ENCODE measurements at places on chromosomes 5 and 9.

- DNase-seq: no peak
Observed at GRCh38 chr5:102765350-102765749, 10.2 kb downstream of the PAM start.

- DNase-seq: peak; percentile 32
Observed at GRCh38 chr9:91033797-91034196, 232.2 kb downstream of the SYK start.

DNA sequence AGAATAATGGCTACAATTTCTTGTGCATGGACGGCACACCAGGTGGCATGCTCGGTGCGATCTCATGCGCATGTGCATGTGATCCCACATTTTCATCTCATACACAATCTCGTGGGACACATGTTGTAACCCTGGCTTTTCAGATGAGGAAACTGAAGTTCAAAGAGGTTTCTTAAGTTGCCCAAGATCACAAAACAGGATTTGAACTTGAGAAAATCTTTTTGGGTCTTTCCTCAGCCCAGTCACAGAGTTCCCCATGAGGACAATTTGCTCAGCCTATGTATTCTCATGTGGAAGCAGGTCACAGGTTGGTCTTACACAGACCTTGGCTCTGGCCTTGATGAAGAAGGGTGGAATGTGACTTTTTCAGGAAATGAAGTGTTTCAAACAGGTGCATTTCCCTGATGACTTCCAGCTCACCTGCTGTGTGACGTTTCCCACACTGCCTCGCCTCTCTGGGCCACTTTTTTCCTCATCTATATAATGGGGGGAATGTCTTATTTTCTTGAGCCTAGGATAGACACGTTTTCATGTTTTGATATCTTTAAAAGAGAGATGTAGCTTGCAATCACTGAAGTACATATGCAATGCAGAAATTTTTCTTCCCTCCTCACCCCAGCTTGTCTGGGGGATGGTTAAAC, 7.1 kb upstream of the ORM1 start:
- DNase-seq: no peak

GRCh38 chr5:43274435-43275114, 38.6 kb downstream of the HMGCS1 start:
- DNase-seq: no peak

DNA sequence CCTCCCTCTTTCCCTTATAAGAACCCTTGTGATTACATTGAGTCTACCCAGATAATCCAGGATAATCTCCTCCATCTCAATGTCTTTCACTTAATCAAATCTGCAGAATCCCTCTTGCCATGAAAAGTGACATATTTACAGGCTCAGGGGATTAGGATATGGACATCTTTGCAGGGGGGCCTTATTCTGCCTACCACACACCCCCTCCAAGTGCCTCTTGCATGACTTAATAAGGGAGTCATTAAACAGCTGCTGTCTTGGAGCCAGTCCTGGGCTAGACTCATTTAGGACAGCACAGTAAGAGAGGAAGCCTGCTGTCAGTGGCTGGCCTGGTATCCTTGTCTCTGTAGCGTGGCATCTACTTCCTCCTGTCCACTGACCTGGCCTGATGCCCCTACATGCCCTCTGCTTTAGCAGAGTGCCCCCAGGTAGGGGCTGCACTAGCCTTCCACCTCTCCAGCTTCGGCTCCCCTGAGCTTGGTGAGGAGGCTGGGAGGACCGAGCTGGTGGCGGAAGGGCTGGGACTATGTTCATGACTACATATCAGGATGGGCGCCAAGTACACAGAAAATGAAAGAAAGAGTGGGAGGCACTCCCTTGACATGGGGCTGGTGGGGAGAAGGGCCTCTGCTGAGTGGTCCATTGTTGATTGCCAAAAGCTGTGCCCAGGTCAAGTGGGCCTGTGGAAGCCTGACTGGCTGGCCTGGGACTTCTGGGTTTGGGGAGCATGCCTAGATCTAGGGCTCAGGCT, 17.2 kb downstream of the ENHO start:
- DNase-seq: no peak

GRCh38 chr5:173246135-173246495, 11.1 kb upstream of the NKX2-5 start:
- DNase-seq: no peak

DNA sequence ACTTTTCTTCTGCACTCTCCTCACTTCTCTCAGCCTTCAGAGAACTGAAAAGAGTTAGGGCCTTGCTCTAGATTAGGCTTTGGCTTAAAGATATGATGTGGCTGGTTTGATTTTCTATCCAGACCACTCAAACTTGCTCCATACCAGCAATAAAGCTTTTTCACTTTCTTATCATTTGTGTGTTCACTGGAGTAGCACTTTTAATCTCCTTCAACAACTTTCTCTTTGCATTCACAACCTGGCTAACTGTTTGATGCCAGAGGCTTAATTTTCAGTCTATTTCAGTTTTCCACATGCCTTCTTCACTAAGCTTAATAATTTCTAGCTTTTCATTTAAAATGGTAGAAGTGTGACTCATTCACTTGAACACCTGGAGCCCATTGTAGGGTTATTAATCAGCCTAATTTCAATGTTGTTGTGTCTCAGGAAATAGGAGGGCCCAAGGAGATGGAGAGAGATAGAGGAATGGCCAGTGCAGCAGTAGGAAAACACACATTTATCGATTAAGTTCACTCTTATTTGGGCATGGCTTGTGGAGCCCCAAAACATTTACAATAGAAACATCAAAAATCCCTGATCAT, 5.9 kb downstream of the ATPSCKMT start:
- DNase-seq: no peak

DNA sequence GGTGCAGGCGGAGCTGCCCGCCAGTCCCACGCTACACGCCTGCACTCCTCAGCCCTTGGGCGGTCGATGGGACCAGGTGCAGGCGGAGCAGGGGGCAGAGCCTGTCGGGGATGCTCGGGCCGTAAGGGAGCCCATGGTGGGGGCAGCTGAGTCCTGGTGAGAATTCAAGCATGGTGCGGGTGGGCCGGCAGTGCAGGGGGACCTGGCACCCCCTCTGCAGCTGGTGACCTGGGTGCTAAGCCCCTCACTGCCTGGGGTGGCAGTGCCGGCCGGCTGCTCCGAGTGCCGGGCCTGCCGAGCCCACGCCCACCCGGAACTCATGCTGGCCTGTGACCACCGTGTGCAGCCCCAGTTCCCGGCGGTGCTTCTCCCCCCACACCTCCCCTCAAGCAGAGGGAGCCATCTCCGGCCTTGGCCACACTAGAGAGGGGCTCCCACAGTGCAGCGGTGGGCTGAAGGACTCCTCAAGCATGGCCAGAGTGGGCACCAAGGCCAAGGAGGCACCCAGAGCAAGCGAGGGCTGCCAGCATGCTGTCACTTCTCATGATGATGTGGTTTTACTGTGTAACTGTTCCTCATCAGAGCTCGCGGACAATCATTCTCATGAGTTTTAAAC, 228.9 kb upstream of the CDH9 start:
- no peak for DNase-seq

Data from NT2/D1 (cell line).